Bladder microvascular endothelial cell (primary cell): ENCODE measurements at places on chromosomes 7 and 10. TPM values are rescaled to one million over a fixed set of nuclear protein-coding genes. Genes with fewer than 3 reads are reported as not detected.

The KLLN gene
- 0.16 and 0.25 TPM in 2 replicates for total RNA-seq

The ZNF117 gene
- total RNA-seq = 2.4 and 5.8 TPM in 2 replicates

The OPN4 gene
- total RNA-seq = not detected in 2 replicates

The DRGX gene
- total RNA-seq = not detected in 2 replicates

The RBAK gene
- 3.9 and 8.1 TPM in 2 replicates for total RNA-seq

The ACTR3C gene
- 0.16 and 5.4 TPM in 2 replicates for total RNA-seq
